ENCODE measurements at places on chromosomes 4 and X.
A peak's percentile ranks its signal among the peaks of the same experiment; 100 is the strongest.

GRCh38 chrX:24629701-24630100 lies 17.4 kb downstream of the PCYT1B start:
- DNase-seq: no peak

DNA sequence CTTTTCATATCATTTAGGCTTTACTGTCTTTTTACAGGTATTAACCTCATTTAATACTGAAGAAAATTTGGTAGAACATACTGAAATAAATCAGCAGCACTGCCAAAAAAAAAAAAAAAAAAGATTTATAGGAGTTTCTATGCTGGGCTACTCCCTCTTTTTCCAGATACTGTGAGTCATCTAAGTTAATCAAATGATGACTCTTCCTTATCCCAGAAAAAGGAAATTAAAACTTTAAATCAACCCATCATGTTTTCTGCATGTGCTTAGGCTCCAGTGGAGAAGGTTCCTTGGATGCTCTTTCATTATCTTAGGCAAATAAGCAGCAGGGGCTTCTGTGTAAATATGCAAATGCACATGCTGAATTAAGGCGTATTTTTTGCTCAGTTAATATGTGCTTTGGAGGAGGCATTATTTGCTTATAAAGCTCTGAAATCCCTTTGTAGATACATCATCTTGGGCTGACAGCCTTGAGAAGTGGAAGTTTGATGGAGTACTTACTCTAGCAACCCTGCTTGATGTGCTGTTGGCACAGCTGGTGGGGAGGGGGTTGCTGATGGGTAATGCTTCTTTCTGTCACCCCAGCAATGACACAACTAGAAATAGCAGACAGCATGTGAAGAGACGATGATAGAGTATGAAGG lies 136.1 kb downstream of the C4orf33 start:
- DNase-seq: no peak

DNA sequence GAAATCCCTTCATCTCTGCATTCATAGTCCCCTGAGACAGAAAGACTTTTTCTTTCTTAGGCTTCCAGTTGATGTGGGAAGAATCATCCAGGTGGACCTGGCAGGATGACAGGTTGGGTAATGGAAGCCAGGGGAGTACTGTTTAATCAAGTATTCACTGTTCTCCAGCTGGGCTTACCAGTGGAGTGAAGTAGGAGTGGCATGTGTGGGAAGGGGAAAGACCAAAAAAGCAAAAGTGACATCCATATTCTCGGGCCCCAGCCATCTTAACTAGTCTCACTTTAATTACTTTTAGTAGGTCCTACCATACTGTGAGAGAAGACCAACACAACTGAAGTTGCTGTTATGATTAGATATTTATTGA lies 18.5 kb downstream of the VSIG4 start:
- no peak for DNase-seq

DNA sequence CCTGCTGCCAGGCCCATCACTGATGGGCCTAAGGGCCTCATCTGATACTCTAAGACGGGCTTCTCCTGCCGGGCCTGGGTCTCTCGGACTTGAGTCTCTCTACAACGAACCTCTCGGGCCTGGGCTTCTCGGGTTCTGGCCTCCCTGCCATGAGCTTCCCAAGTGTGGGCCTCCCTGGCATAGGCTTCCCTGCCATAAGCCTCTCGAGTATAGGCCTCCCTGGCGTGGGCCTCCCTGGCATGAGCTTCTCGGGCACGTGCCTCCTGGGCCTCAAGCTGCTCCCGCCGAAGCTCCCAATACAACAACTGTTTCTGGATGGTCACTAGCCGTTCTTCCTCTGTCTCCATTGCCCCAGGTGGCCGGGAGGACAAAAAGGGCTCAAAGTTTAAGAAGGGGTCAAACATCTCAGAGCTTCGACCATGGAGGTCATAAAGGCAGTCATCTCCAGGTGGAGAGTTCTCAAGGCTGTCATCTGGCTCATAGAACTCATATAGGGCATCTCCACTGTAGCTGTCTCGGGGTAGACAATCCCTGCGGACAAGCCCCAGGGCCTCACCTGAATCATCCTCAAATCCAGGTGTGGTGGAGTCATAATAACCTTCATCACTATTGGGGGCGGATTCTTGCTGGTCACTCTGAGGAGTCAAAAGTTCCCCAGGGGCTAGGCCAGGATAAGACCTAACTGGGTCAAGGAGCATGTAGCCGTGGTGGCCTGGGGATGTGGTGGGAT lies 14.1 kb downstream of the AMER1 start:
- DNase-seq: no peak

GRCh38 chrX:2894885-2895292 lies 34.2 kb downstream of the ARSD start:
- DNase-seq: no peak

DNA sequence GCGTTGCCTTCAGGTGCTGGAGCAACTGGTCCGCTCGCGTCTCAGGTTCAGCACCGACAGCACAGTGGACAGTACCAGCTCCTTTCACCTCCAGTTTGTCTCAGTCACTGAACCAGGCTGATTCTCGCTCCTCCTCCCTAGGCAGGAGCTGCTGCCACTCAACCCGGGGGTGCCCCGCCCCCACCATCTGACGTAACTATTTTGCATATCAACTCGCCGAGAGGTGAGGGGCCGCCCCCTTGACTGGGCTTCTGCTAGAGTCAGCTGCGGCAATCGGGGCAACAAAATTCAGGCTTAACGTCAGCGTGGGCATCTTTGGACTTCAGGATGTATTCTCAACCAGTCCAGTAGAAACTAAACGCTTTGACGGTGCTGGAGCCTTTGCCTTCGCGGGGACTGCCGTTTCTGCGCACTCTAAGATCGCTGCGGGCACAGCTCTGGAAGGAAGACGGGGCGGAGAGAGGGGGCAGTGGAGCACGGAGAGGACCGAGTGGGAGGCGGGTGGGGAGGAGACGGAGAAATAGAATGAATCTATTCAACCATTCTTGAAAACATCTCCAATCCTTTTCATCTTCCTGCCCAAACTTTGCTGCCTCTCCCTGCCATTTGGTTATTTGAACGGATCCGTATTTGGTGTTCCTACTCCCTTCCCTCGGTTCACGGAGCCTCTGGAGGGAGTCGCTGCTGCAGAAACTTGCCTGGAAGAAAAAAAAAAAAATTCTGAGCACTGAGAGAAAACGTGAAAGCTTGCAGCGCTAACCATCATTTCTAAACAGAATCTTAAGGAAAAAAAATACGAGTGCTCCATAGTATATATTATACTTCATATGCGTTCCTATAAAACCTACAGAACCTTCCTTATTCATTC lies at the start of gene FSTL5:
Gene FSTL5 (minus strand): TSS at position 109 of the 868 bp plus-strand sequence. CDS start 52,604 bp downstream, outside the sequence.
- peak; percentile 89 for DNase-seq

GRCh38 chr4:20109391-20109790 lies 142.3 kb upstream of the SLIT2 start:
- no peak for DNase-seq

- no peak for DNase-seq
Measured at GRCh38 chr4:186852073-186852420, 128.4 kb upstream of the FAT1 start.

GRCh38 chr4:98680806-98681205 lies 22.4 kb upstream of the TSPAN5 start:
- no peak for DNase-seq

DNA sequence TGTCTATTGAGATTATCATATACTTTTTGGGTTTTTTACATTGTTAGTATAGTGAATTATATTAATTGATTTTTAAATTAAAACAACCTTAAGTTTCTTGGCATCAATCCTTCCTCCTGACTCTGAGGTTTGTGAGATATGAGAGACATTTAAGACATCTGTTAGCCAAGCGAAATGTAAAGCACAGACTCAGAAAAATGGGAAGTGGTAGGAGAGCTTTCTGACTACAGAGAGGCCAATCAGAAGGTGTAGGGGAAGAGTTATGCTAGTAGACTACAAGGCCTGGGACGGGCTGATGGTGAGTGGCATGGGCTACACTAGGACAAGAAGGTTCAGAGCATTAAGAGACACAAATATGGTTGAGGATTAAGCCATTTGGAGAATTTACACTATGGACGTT lies 255.4 kb downstream of the PRDM5 start:
- no peak for DNase-seq

GRCh38 chr4:184534511-184535391 lies 60.4 kb upstream of the IRF2 start:
- no peak for DNase-seq

GRCh38 chrX:107451731-107452130 lies 2.3 kb downstream of the FRMPD3 start:
- no peak for DNase-seq

DNA sequence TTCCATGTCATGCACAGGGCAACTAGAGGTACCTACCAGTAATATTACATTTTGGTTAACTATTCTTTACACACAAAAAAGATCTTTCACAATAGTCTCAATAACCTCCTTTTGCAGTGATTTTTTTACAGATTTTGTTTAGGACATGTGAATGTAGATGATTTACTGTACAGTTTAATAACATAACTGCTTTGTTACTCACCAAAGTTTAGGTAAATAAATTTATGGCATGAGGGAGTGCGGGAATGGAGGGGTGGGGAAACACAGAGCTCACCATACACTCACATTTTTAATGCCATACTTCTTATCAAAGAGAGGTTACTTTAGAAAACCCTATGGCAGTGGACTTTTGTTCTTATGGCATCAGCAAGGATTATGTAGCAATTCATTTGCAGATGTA lies 93.1 kb upstream of the TEX13A start:
- no peak for DNase-seq

DNA sequence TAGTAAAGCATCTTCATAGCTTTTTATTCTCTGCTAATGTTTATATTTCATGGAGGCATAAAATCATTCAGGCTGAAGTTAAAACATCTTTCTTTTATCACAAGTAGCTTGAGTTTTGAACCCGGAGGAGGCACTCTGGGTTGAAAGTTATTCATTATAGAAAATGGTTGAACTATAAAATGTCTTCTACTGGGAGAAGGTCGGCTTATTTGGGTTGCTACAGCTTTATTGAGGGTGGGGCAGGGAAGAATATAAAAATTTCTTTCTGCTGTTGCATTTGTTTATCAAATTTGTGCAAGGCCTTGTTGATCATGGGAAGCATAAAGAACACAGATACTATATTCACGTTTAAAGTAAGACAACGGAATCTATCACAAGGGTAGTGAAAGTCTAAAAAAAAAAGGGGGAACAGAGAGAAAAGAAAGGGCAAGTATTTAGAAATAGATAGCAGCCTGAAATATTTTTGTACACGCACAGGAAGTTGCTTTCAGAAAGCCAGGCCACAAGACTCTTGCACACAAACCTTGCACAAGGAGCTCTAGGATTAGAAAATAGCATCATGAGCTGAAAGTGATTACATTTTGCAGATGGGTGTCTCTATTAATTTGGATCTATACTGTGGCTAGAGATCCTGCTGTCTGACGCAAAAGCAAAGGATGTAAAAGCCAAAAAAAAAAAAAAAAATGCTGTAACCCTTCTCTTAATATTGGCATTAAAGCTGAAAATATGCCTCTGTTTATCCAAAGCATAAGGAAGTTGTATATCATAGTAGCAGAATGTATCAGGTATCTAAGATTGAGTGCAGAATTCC lies 37.2 kb upstream of the FAM9C start:
- DNase-seq: no peak

GRCh38 chr4:111296466-111296865 lies 673.6 kb upstream of the PITX2 start:
- no peak for DNase-seq

DNA sequence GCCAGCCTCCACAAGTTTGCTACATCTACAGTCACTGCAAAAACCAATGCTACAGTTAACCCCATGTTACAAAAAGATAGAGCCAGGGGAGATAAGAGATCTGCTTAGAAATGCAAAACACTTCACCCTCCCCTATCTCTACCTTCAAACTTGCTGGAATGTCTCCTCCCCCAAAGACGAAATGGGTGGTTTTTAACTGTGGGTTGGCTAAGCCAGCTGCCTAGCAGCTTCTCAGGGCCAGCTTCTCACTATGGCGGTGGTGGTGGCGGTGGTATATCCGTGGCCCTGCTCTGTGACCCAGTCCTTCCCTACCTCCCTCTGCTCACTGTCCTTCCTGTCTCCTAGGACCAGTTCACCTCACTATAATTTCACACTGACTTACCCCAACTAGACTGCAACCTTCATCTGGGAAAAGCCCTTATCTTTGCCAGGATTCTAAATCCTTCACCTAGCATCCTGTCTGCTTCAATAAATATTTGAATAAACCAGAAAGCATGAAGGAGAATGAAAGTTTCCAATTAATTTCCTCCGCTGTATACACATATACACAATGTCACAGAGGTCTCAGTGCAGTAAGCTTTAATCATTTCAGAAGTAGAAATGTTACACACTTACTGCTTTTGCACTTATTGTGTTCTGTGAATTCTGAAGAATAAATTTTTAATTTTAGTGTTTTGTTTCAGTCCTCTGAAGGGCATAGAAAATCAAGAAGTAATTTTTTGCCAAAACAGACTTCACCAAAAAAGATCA lies 46.3 kb downstream of the SH3KBP1 start:
- DNase-seq: no peak

DNA sequence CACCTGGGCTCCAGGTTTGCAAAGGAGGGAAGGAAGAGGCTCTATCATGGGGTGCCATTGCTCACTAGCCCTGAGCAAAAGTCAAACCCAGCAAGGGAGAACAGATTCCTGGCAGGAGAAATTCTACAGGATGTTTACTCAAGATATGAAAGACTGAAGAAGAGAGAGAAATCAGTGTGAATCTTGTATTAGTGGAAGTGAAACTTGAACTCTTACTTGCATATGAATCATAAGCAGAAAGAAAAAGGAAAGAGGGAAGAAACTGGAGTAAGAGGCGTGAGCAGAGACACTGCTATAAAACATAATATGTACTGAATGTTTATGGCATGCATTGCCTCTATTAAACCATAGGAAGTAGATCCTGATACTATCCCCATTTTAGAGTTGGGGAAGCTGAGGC lies 60.9 kb downstream of the C4orf46 start:
- DNase-seq: no peak

GRCh38 chrX:143306991-143307937 lies 210.0 kb downstream of the SPANXN3 start:
- DNase-seq: no peak

DNA sequence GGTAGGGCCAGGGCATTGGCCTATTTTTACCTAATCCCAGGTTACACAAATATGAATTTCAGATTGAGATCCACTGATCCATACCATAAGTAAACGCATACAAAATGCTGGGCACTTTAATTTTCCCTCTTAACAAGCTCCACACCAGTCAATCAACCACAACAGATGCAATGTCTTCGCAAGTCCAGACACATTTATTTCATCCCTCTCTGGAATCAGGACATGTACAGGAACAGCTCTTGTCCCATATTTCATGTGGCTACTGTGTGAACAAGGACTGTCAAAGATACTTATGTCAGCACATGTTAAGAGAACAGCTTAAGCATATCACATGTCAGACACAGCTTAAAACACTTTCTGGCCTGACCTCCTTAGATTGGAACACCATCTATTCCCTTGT lies 145.9 kb downstream of the PPP3CA start:
- DNase-seq: no peak

GRCh38 chr4:17512973-17513665 lies 1.2 kb upstream of the QDPR start:
- no peak for DNase-seq

GRCh38 chr4:7217474-7218321 lies 25.4 kb downstream of the SORCS2 start:
- DNase-seq: no peak

Data from D341Med (cell line).